ENCODE measurements at places on chromosomes 2 and 18.

DNA sequence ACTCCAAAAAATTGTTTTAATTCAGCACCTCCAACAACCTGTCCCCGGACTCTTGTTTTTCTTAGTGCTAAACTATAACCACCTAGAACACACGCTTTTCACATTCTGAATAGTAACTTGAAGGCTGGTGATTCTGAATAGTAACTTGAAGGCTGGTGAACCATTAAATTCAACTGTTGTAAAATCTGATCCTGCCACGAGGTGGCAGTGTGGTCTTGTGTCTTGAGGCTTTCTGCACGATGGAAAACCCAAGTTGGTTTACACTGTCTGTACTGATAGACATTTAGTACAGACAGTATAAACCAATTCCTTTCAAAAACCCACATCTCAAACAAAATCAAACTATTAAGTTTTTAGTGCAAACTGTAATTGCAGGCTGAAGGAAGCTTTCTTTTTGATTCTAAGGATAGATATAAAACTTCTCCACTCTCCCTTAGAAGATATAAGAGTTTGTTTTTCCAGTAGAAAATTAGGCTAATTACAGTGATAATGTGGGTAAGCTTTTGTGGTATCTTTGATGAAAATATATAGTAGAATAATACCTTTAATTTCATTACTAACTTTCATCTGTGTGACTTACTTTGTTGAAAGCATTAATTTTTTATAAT lies 57.6 kb downstream of the VAPA start:
- DNase-seq = peak; percentile 74

DNA sequence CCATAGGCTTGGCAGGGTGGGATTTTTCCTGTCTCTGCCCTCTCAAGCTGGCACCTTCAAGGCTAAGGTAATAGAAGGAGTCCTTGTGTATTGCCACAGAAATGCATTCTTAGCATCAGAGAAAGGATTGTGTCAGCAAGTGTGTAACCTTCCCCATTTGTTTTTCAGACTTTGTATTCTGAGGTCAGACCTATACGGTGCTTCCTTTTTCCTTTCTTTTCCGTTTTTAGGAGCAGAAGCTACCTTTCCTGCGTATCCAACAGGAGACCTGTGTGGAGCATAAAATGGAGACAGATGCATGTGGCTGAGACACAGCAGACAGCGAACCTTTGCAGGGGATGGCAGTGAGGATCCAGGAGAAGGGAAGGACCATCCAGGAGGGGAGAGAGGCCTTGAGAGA lies 46.6 kb downstream of the ARL5A start:
- DNase-seq = no peak

DNA sequence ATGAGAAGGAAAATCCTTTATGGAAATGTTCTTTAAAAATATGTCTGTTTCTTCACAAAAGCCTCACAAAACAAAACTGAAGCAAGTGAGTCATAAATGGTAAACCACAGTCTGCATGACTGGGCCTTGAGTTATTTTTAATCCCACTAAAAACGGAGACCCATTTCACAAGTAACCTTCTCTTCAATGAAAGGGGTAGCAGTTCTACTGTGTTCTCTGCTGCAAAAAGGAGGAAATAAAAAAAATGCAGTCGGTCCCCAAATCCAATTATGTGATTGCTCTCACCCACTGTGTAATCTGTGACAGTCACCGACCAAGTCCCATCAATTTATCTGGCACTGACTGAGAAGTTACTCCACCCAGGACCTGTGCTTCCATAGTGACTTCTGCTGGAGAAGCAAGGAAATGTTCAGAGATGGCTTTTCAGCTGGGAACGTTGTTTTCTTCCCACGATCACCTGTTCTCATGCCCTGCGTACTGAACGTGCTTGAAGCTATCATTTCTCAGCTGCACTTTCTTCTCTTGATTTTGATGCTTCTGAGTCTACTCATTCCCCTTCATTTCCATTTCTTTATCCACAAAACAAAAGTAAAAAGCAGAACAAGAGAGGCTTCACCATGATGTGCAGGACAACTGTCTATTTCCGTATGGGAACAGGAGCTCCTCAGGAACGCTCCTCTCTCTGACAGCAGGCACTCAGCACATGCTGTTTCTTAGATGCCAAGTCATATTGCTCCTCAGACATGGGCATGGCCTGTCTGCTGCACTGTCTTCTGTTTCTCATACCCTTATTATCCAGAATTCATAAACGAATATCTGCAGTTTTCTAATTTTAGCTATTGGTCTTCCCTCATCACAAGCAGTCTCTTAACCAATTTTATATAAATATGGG lies 80.0 kb upstream of the TMEM200C start:
- DNase-seq = no peak

DNA sequence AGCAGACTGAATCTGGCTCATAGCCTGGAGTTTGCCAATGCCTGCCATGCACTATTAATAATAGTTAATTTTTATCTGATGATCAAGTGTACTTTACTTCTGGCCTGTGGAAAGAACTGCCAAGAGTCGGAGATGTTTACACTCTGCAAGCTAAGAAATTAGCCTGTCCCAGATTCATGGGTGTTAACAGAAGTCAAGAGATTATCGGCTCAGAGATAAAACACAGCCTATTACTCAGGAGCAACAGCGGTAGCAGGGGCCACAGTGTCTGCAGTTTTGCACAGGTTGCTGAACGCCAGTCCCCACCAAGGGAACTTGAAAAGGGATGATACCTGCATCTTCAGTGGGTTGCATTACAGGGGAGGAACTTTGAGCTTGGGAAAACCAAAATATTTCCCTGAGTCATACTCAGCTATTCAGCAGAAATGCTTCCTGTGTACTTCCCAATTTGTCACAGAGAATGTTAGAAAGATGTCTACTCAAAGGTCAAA lies 4.3 kb upstream of the ADI1 start:
- no peak for DNase-seq

GRCh38 chr18:50401888-50402287 lies 27.0 kb downstream of the SKA1 start:
- DNase-seq = no peak

DNA sequence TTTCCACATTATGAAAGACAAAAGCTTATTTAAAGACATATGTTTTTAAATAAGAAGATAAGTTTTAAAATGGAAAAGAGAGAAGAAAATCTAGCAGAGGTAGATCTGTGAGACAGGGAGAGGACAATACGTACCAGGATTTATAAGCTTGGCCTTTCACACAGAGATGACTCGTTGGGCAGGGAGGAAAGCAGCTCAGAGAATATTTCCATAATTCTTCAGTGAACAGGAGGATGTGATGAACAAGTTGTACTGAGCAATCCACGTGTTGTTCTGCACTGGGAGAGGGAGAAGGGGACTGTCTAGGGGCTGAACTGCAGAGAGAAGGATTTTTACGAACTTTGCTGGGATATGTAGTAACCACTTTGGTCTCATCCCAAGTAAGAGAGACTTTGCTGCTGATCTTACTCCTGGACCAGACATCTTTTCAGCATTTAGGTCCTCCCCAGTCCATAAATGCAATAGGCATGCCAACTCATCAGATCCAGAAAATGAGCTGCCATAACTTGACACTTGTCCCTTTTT lies 162.5 kb upstream of the SETBP1 start:
- no peak for DNase-seq

- no peak for DNase-seq
Observed at GRCh38 chr2:224417947-224418346, 16.0 kb upstream of the FAM124B start.

DNA sequence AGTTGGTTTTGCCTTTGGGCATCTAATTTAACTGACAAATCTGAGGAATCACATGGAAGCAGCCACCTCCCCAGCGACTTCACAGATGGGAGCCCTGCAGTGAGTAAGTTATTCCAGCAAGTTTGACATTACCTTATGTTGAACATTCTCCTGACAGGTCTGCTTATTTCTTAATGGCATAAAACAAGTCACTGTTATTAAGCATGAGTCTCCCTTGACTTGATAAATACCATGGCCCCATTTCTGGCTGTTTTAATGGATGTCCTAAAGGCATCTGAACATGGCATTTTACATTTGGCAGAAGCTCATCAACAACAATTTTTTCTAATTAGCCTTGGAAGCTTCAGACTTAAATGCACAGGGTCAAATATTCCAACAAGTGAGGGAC lies 92.6 kb upstream of the CREB1 start:
- no peak for DNase-seq

Measured in CD4-positive, alpha-beta T cell treated with Interleukin-10 for 1 hour (primary cell).